ENCODE measurements at places on chromosomes 4 and X.

GRCh38 chrX:151970661-151971060 lies 3.8 kb downstream of the GABRE start:
- DNase-seq: peak; percentile 43

DNA sequence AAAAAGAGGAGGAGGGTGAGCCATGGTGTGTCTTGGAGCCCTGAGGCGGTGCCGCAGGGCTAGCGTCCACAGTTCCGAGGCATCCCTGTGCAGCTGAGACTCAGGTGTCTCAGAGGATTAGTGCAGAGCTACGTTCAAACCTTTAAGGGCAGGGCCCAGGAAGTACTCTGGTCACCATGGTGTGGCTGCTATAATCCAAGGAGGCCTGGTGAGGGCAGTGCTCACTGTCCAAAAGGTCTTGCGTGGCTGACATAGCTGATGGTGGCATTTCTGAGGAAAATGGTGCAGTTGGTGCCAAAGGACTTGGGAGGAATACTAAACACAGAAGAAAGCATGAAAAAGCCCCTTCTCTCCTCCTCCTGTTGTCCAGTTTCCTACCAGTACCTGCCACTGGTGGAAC lies 146.9 kb downstream of the DCHS2 start:
- DNase-seq: no peak

- no peak for DNase-seq
These were observed 598.7 kb downstream of the EPHA5 start for GRCh38 chr4:65071564-65071963.

GRCh38 chr4:176792326-176793059 lies at the start of gene VEGFC:
Gene VEGFC, minus strand, starts transcription at chr4:176792922. Its CDS starts 611 bp downstream, at chr4:176792311.
- DNase-seq: no peak

DNA sequence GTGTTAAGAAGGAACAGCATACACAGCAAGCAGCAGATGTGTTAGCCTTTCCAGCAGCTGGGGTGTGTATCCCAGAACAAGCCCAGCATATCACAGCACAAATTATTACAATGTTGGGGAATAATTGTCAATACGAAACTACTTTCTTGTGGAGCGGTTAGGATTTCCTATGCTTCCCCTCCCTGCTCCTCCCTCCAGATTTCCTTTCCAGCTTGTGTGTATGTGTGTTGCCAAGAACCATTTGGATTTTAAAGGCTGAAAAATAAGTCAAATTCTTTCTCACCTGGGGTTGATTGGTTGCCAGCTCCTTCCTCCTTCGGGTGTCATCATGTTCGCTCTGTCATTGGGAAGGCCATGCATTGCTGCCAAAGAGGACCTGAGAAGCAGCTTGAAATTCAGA lies 178.2 kb upstream of the FRMPD4 start:
- DNase-seq: no peak

DNA sequence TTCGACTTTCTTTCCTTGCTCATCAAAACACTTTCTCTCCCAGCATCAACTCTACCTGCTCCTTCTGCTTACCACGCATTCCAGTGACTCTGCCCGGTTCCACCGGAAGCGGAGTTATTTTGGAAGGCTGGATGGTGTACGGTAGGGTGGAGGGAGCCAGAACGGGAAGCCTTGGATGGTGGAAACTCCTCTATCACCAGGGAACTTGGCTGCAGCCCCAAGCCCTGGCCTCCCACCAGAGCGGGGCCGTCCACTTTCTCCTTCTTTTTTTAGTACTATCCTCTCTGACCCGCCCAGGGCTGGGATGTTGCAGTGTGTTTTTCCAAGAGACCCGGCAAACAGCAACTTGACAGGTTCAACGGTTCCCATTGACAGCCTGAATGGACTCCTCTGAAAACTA lies 27.6 kb downstream of the ADGRG2 start:
- no peak for DNase-seq

DNA sequence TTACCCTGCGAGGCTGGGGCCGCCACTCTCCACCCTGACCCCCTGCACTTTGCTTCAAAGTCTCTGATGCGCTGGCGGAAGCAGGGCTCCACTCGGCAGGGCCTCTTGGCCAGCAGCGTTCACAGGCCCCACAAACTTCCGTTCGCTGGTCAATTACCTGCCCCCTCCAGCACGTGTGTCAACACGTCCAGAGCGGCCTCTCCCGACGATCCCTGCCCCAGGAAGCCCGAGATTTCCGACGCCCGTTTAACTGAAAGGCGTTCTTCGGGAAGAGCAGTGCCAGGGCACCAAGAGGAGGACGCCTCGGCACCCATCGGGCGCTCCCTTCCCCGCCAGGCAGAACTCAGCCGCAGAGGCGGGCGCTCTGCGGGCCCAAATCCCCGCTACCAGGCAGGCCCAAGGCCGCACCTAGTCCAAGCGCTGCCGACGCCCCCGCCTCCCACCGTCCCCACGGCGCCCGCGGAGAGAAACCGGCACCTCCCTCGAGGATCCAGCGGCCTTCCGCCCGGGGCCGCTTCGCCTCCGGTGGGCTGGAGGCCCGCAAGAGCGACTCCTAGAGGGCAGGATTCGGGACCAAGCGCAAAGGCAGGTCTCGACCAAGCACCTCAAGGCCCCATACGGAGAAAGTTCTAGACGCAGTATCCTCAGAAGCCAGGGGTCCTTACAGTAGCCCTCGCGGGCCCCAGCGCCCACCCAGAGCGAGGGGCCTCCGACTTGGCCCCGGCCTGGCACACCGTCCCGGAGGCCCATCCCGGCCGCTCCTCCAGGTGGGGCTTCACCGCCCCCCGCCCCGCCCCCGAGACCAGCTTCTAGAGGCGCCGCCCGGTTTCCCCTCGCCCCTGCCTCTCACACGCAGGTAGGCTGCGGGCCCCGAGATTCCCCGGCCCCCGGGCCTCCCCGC lies 586 bp downstream of the BCAP31 start:
- no peak for DNase-seq
